Dermis microvascular lymphatic vessel endothelial cell (primary cell): ENCODE measurements at places on chromosomes 5 and 9. TPM values are rescaled to one million over a fixed set of nuclear protein-coding genes. Genes with fewer than 3 reads are reported as not detected.

Gene DIAPH1
- 41.1 and 43.0 TPM in 2 replicates for total RNA-seq

Gene TPPP
- total RNA-seq, result 0.13 TPM in 2 replicates

Gene SLC34A1
- total RNA-seq, result not detected in 2 replicates

Gene LPAR1
- total RNA-seq, result 0.13 TPM in 1 of 2 replicates, not detected in the other

Gene SH3RF2
- total RNA-seq, result 0.13 TPM in 1 of 2 replicates, not detected in the other

Gene FAM174A
- 16.6 and 28.2 TPM in 2 replicates for total RNA-seq

Gene CDX1
- total RNA-seq, result not detected in 2 replicates

Gene VDAC1
- 252 and 281 TPM in 2 replicates for total RNA-seq

Gene DOCK8
- total RNA-seq, result 3.3 and 4.4 TPM in 2 replicates

Gene CAMK4
- under 0.01 and 0.13 TPM in 2 replicates for total RNA-seq

Gene HTR4
- not detected in 2 replicates for total RNA-seq
